ENCODE measurements at places on chromosomes 7 and 10. TPM values are rescaled to one million over a fixed set of nuclear protein-coding genes. Genes with fewer than 3 reads are reported as not detected.

The CYP3A5 gene
- not detected for total RNA-seq

The GRM3 gene
- not detected for total RNA-seq

The OR2A42 gene
- not detected for total RNA-seq

The CCDC172 gene
- total RNA-seq: not detected

The WNT8B gene
- not detected for total RNA-seq

The TFR2 gene
- total RNA-seq: 0.47 TPM

The PLXDC2 gene
- total RNA-seq: 18.7 TPM

The RADIL gene
- 5.0 TPM for total RNA-seq

The KCP gene
- total RNA-seq: 0.19 TPM

The KCTD7 gene
- 4.1 TPM for total RNA-seq

The PON3 gene
- 0.76 TPM for total RNA-seq

The LIPM gene
- total RNA-seq: not detected

The TAS2R41 gene
- total RNA-seq: not detected

The TBX20 gene
- 117 TPM for total RNA-seq

The TMEM229A gene
- total RNA-seq: not detected

The KLLN gene
- 0.27 TPM for total RNA-seq

The CLCN1 gene
- not detected for total RNA-seq
